ENCODE measurements at places on chromosomes 5 and 9.

DNA sequence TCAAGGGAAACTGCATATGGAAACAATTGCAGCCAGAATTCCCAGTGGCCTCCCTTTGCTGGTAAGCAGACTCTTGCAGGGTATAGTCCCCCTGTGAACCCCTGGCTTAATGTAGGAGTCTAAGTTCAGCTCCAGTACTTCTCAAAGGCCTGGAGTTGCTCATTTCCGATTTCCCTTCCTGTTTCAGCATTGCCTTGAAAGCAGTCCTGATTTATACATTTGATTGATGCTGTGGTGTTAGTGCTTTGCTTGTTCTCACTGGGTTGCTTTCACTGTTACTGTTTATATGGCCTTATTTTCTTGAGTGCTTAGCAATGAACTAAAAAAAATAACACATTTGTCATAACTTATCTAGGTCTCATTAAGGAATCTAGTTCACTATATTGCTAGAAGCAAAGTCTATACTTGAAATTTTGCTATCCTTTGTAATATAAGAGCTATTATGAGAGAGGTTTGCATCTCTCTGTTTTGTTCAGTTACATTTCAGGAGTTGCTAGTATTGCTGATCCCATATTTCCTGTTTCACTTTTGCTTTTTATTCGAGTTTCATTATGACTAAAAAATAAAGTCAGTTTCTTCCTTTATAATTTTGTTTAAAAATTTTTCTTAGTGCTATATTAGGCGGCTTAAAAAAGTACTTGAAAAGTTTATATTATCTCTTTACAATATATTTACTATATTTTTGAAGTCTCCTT lies 122.4 kb upstream of the NMUR2 start:
- DNase-seq: no peak

- DNase-seq: no peak
These were observed 66.4 kb upstream of the PLPP1 start for GRCh38 chr5:55601204-55601618.

GRCh38 chr5:17785774-17786173 lies 151.5 kb downstream of the TAF11L14 start:
- DNase-seq: no peak

DNA sequence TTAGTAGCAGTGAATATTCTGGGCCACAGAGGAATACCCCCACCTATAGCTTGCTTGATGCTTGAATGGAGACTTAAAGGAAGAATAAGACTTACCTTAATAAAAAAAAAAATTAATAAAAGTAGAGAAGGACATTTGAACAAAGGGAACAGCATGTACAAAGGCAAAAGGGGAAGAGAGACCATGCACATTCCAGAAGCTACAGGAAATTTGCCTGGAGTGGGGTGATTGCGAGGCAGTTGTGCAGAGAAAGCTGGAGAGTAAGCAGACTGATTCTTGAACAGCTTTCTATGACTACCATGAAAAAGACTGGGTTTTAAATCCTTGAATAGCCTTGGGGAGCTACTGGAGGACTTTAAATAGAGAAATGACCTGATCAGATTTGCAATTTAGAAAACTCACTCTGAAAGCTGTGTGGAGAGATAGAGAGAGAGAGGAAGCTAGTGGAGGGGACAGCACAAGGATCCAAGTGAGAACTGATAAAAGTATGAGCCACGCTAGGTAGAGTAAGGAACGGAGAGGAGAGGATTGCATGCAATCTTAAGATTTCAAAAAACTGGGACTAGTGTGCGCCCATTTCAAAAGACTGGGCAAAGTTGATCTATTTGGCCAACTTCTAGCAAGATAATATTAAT lies 12.5 kb upstream of the SSBP2 start:
- DNase-seq: no peak

GRCh38 chr9:93265301-93265971 lies 81.5 kb downstream of the WNK2 start:
- no peak for DNase-seq

GRCh38 chr9:124790801-124791505 lies 14.0 kb downstream of the OLFML2A start:
- DNase-seq: no peak
